ENCODE measurements at places on chromosomes 1 and 21.
A peak's percentile ranks its signal among the peaks of the same experiment; 100 is the strongest.

DNA sequence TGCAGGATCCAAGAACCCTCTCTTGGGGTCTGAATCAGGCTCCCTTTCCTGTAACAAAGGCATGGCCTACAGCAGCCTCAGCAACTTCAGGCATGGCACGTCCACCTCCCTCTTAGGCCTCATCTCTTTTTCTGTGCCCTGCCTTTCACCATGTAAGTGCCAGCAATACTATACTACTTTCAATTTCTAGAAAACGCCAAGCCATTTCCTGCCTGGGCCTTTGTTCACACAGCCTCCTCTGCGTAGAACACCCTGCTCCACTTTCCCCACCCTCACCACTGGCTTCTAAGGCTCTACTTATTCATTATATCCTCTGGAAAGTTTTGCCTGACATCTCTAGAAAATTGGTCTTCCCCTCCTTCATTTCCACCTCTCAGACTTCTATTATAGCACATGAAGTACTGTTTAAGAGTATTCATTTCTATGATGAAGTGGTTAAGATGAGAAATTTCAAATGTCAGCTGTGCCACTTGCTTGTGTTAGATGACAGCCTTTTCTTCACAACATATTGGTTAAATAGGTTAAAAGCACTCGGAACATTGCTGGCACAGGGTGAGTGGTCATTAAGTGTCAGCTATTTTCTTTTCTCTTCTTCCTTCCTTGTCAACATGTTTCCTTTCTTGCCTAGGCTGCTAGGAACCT, 41.6 kb upstream of the VWA5B1 start:
- DNase-seq = no peak

DNA sequence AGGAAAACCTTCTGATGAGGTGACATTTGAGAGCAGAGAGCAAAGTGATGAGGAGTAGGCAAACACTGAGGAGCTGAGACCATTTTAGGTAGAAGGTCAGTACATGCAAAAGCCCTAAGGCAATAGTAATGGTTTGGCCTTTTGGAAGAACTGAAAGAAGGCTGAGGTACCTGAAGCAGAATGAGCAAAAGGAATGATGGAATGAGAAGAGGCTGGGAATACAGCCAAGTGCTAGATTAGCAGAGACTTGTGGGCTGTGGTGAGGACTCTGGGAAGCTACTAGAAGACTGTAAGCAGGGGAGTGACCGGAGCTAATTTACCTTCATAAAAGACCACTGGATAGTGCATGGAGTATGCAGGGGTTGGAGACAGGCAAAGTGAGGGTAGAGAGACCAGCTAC, 77.9 kb downstream of the GFI1 start:
- no peak for DNase-seq

GRCh38 chr1:157292809-157293564, 154.8 kb upstream of the ETV3 start:
- peak; percentile 29 for DNase-seq

DNA sequence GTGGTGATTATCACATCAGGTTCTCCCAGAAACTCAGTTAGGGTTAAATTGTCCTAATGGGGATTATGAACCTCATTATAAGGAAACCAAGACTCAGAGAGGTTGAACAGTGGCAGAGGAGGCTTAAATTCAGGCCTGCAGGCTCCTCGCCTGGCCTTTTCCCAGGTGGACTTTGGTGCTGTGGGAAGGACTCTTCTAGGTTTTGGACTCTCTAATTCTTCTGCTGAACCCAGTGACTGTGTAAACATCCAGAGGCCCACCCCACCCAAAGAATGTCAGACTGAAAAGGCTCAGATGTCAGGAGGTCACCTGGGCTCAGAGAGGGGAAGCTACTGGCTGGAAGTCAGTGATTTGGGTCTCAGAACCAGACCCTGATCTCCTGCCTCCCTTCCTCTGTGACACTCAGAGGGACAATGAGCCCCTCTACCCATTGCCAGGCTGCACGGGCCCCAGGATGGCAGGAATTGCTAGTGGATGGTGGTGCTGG, 2.5 kb downstream of the ZNF362 start:
- DNase-seq = no peak

- DNase-seq = no peak
Observed at GRCh38 chr1:183982172-183982963, 55.2 kb downstream of the COLGALT2 start.

DNA sequence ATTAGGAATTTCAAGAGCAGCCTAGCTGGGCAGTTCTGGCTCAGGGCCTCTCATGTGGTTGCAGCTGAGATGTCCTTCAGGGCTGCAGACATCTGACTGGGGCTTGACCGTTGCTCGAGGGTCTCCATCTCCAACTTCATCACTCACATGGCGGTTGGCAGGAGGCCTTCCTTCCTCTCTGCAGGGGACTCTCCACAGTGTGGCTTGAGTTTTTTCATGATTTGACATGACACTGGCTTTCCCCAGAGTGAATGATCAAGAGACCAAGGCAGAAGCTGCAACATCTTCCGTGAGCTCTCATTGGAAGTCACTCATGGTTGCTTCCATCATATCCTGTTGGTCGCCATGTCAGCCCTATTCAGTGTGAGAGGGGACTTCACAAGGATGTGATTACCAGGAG, 74.6 kb downstream of the RUNX3 start:
- DNase-seq = no peak

DNA sequence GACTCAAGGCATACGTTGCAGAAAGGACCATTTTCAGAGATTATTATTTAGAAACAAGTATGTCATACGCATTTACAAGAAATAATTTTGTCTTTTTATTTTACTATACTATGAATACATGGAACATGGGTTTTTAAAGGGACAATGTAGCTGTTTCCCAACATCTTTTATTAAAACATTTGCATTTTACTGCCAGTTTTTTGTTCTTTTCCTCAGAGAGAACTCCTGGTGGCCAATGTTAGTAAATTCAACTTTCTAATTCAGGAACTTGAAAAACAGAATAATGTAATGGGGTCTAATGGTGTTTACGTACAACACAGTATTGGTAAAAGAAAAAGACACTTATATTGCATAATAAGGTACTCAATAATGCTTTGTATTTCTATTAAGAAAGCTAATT, 14.9 kb downstream of the PRDM2 start:
- no peak for DNase-seq

DNA sequence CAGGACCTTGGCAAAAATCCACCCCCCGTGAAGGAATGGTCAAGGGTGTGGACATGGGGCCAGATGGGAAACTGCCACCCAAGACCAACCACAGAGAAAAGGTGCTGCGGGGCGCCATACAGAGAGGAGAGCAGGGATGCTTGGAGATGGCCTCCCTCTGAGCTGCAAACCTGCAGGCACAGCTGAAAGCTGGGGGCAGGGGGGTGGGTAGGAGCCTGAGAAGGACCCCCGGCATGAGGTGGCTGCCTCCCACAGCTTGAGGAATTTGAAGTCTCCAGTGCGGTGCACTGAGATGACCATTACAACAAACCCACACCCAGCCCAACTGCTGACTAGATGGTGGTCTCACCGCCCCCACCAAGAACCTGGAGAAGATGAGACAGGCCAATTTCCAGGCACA, 84.8 kb downstream of the WDR4 start:
- no peak for DNase-seq

DNA sequence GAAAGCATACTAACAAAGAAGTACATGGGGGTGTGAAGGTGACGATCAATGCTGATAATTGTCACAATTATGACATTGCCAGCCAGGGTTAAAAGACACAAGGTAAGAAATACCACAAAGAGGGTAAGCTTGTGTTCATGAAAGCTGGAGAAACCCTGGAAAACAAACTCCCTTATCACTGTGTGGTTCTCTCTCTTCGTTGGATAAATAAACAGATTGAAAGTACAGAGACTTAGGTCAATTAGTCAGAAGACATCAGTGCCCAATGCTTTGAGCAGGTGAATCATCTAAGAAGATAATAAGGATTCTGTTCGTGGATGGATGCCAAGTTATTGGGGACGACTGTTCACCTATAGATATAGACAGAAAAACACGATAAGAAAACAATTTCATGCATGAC, 22.4 kb upstream of the FCER1A start:
- DNase-seq = no peak

DNA sequence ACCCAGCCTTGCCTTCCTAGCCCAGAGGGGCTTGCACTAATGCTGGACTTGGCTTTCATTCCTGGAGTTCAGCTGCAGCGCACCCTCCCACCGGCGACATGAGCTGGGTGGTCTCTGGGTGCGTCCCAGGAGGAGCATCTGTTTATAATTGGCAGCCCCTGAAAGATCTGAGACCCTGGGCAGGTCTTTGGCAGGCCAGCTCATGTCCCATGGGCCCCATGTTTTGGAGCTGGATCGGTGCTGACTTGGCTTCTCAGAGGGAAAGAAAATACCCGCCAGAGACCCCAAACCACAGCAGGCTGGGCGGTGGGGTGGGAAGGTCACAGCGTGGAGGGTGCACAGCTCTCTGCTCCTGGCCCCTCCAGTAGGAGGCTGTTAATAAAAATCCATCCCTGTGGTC, 29.3 kb downstream of the DHRS3 start:
- no peak for DNase-seq

- no peak for DNase-seq
Observed at GRCh38 chr1:3922201-3922725, 22.2 kb upstream of the C1orf174 start.

- no peak for DNase-seq
Observed at GRCh38 chr1:232974971-232975370, 24.6 kb downstream of the NTPCR start.

GRCh38 chr1:56063461-56063860, 515.9 kb downstream of the PLPP3 start:
- DNase-seq = no peak

GRCh38 chr1:113035086-113035485, 37.9 kb upstream of the LRIG2 start:
- DNase-seq = no peak

DNA sequence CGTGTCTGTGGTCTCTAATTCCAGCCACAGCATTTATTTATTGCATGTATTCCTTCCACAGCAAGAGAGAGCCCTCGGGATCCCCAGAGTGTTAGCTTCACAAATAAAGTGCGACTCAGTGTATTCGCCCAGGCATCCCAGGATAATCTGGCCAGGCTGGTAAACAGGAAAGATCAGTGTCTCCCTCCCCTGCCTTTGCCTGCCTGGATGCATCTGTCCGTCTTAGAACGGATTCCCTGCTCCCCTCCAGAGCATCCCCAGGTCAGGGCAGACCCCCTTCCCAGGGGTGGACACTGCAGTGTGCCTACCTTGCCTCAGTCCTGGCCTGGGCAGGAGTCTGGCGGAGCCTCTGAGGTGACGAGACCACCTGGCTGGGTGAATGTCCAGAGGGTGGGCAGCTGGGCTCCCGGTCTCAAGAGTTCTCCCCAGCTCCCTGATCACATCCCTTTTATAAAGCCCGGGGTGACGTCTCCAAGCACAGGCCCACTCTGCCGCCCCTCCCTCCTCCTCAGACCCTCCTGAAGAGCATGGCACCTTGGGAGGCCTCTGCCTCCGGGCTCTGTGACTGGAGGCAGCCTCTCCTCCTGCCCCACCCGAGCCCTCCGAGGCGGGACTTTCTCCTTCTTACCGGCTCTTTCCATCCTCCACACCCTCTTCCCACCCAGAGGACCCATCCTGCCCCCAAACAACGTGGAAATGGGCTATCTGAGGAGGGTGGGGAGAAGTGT, at the start of gene KISS1:
KISS1 (minus strand) TSS at position 424 of the 728 bp plus-strand sequence. CDS start 3,615 bp downstream, outside the sequence.
- no peak for DNase-seq

- DNase-seq = no peak
Observed at GRCh38 chr1:53108646-53109580, 33.5 kb downstream of the SLC1A7 start.

GRCh38 chr1:223403184-223403815, 10.1 kb downstream of the CCDC185 start:
- no peak for DNase-seq

- no peak for DNase-seq
Observed at GRCh38 chr1:62294261-62294660, 25.0 kb downstream of the KANK4 start.

DNA sequence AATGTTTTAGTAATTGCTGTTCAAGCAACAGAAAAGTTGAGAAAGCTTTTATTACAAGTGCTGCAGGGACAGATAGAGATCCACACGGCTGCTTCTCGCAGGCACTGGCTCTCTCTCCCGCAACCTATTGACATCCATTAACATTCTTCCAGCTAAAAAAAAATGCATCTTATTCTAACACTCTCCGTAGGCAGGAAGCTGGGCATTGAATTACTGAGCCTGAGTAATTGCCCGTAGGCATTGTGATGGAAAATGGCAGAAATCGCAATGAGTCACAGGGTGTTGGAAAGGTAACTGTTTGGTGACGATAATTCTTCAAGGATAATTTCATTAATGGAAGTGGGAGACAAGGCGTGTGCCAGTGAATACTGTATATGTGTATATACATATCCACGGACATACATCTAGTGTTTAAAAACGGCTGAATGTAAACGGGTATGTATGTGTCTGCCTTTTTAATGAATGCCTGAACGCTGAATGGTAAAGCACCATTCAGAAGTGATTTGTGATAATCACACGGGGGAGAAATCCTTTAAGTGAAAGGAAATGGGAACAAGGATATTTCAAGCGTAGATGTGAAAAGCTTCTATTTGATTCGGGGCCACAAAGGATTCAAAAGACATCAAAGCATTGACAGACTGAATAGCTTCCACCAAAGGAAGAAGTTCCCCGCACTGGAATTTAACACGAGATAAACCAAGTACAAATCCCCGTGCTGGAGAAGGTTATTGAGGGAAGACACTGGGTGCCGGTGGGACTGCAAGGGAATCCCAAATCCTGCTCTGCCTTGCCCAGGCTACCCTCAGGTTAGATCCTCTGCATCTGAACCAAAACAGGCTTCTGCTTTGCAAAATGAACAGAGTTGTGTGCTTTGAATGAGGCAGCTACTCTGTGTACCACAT, 567.2 kb downstream of the NPHP4 start:
- no peak for DNase-seq

Measured in ecto neural progenitor cell (in vitro differentiated cells).